Mammary epithelial cell (primary cell): ENCODE measurements at places on chromosomes 6 and 20. TPM values are rescaled to one million over a fixed set of nuclear protein-coding genes. Genes with fewer than 3 reads are reported as not detected.

BMP5 gene
- polyA plus RNA-seq = not detected

PRND gene
- polyA plus RNA-seq = not detected

GGTLC1 gene
- not detected for polyA plus RNA-seq

STK35 gene
- polyA plus RNA-seq = 16.0 TPM

LY86 gene
- not detected for polyA plus RNA-seq

VWA7 gene
- 0.80 TPM for polyA plus RNA-seq
